Right forelimb (tissue), 1 donor: ENCODE measurements at places on chromosomes 12 and 14.

- no peak for DNase-seq
Measured at GRCh38 chr12:31931796-31932715, 27.2 kb upstream of the RESF1 start.

GRCh38 chr12:3165078-3165980 is 88.2 kb downstream of the TSPAN9 start:
- no peak for DNase-seq

- DNase-seq: no peak
Measured at GRCh38 chr12:118611770-118612169, 235.4 kb downstream of the SUDS3 start.

- no peak for DNase-seq
Measured at GRCh38 chr12:6145564-6145963, 21.1 kb upstream of the VWF start.
